ENCODE measurements at places on chromosomes 2 and 18.

- no peak for DNase-seq
Observed at GRCh38 chr2:104025295-104025694, 828.6 kb upstream of the POU3F3 start.

- no peak for DNase-seq
Observed at GRCh38 chr2:74373221-74373676, 6.9 kb downstream of the DCTN1 start.

DNA sequence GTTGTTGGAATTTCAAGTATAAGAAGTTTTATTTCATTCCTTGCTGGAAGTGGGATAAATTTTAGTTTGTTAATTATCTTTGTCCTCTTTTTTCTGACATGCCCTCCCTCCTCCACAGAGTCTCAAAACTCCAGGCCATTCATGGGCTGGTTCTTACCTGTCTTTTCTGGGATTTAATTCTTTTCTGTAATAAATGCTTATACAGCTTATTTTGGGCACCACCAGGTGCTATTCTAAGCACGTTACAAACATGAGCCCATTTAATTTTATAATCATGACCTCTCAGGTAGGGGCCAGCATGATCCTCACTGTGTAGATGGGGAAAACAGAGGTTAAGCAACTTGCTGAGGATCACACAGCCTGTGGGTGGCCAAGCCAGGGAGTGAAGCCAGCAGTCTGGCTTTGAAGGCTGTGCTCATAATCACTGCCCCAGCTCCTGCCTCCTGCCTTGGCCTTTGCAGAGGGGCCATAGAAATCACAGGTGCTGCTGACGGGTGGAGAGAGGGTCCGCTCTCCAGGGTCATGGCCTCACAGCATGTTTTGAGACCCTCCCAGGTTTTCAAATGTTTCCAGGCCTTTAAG is 128.4 kb upstream of the PXDN start:
- no peak for DNase-seq

DNA sequence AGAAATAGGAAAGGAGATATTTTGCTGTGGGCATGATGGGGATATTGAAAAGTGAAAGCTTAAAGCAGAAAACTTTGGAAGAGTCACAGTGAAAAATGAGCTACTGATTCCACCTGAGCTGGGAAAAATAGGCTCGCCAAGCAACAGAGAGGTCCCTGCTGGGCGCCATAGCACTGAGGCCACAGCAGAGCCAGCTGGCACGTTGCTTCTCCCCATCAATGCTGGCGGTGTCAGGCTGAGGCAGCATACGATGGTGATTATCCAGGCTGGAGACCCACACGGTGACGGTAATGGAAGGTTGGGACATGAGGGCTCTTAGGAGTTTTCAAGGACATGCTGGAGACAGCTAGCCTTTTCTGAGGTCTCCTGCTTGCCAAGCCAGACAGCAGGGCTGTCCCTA is 25.8 kb upstream of the DTNB start:
- DNase-seq, result no peak

GRCh38 chr2:218876562-218877219 is 4.0 kb upstream of the WNT10A start:
- peak; percentile 85 for DNase-seq

DNA sequence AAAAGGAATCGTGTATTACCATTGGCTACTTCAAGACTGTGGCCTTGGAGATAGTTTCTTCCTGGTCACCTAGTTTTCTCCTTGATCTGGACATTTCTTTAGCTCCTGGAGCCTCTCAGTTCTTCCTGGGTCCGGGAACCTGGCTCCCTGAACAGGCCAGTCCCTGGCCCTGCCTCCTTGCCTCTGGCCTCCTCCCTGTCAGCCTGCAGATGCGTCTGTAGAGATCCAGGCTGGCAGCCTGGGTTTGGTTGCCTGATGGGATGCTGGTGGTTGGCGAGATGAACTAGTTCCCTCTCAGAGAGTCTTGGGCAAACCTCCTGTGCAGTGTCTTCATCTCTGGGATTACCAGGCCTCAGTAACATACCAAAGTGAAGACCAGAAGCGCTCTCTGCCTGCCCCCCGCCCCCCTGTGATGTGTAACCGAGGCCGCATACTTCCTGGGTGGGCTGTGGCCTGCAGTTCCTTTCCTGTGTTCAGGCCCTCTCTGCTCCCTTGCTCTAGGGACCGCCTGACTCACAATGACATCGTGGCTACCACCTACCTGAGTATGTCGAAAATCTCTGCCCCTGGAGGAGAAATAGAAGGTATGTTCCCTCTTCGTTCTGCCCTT is 85.4 kb downstream of the DYSF start:
- DNase-seq, result no peak

DNA sequence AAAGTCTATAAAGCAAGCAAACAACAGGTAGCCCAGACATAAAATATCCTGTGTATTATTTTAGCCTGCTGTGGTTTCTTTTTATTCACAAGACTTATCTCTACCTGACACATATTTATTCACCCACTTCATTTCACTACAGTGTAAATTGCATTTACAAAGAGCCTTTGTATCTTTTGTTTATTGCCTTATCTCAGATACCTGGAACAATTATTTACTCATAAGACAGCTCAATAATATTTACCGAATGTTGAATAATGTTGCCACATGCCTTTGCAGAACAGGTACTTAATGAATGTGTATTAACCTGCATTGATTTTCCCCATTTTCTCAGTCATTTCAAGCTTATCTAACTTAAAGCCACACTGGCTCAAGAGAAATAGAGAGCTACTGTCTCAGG is 603.6 kb downstream of the FBXO15 start:
- DNase-seq, result no peak

GRCh38 chr2:5021136-5021535 is 671.0 kb upstream of the SOX11 start:
- DNase-seq, result no peak
